ENCODE measurements at places on chromosomes 6 and 20. TPM values are rescaled to one million over a fixed set of nuclear protein-coding genes. Genes with fewer than 3 reads are reported as not detected.
A peak's percentile ranks its signal among the peaks of the same experiment; 100 is the strongest.

GRCh38 chr6:14719270-14719669 is 526.6 kb upstream of the JARID2 start:
- no peak overlapping the region for H3K27ac ChIP-seq
- no peak overlapping the region for H3K4me3 ChIP-seq
- H3K27me3 ChIP-seq = no peaks in the 10 kb centered on the region
- DNase-seq = no peak

- no peak for DNase-seq
- no peaks in the 10 kb centered on the region for H3K27me3 ChIP-seq
- H3K4me3 ChIP-seq = no peak overlapping the region
- H3K4me1 ChIP-seq = no peaks in the 10 kb centered on the region
These were observed 51.3 kb downstream of the ADNP start for GRCh38 chr20:50879649-50880550.

TTBK1 gene
- 0.81 TPM for total RNA-seq

GRCh38 chr6:159002432-159003155 is 2.6 kb upstream of the RSPH3 start:
- H3K36me3 ChIP-seq = no peaks in the 10 kb centered on the region
- no peak for DNase-seq
- no peak overlapping the region for H3K4me3 ChIP-seq

SRMS gene
- not detected for total RNA-seq

TEAD3 gene
- total RNA-seq = 0.25 TPM

GRCh38 chr6:166463359-166464067 is 80.8 kb upstream of the MPC1 start:
- H3K27me3 ChIP-seq = peaks cover 11% of the 10 kb centered on the region
- no peak overlapping the region for H3K4me3 ChIP-seq
- H3K4me1 ChIP-seq = peaks cover 18% of the 10 kb centered on the region
- H3K36me3 ChIP-seq = no peaks in the 10 kb centered on the region
- no peak for DNase-seq

GRCh38 chr6:170006071-170006899 is 254.9 kb downstream of the ERMARD start:
- peaks cover under 1% of the 10 kb centered on the region for H3K27me3 ChIP-seq
- peaks cover 11% of the 10 kb centered on the region for H3K4me1 ChIP-seq
- DNase-seq = no peak
- H3K4me3 ChIP-seq = no peak overlapping the region
- peaks cover 17% of the 10 kb centered on the region for H3K36me3 ChIP-seq

SLC13A3 gene
- total RNA-seq = 0.55 TPM

DNA sequence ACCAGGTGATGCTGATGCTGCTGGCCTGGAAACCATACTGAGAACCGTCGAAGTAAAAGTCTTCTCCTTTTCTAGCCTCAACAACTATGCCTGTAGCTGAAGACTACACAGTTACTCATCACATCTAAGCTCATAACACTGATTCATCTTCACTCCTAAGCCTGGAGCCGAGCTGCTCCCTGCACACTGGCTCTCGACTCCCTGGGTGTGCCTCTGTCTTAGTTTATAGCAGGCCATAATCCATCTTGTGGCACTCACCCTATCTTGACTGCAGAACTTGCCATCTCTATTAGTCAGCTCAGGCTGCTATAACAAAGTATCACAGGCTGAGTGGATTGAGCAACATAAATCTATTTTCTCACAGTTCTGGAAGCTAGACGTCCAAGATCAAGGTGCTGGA is 191.0 kb downstream of the UNC5CL start:
- H3K4me3 ChIP-seq = no peak overlapping the region
- H3K27me3 ChIP-seq = peaks cover 19% of the 10 kb centered on the region
- no peaks in the 10 kb centered on the region for H3K4me1 ChIP-seq
- DNase-seq = no peak

DNA sequence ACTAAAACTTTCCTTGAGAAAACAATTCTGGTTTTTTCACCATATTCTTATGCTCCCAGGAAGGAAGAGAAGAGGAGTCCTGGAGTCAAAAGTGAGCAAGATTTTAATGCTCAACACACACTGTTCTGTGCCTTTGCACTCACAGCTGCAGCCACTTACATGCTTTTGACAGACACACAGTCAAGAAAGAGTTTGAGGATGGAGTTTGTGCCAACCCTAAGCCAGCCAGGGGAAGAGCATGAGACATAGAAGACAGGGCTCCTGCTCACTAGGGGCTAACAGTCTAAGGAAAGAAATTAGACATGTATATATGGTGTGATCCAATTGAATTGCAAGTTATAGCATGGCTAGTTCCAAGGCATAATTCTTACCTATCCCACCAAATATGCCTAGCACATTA is 37.1 kb upstream of the IL17A start:
- H3K4me3 ChIP-seq = no peak overlapping the region
- H3K4me1 ChIP-seq = peaks cover 7% of the 10 kb centered on the region
- no peak overlapping the region for H3K27ac ChIP-seq
- H3K27me3 ChIP-seq = peaks cover 64% of the 10 kb centered on the region
- no peak for DNase-seq

- DNase-seq = no peak
- no peaks in the 10 kb centered on the region for H3K27me3 ChIP-seq
- no peaks in the 10 kb centered on the region for H3K36me3 ChIP-seq
- H3K4me1 ChIP-seq = no peaks in the 10 kb centered on the region
- no peak overlapping the region for H3K27ac ChIP-seq
These were observed 50.5 kb upstream of the DST start for GRCh38 chr6:56693246-56693607.

DNA sequence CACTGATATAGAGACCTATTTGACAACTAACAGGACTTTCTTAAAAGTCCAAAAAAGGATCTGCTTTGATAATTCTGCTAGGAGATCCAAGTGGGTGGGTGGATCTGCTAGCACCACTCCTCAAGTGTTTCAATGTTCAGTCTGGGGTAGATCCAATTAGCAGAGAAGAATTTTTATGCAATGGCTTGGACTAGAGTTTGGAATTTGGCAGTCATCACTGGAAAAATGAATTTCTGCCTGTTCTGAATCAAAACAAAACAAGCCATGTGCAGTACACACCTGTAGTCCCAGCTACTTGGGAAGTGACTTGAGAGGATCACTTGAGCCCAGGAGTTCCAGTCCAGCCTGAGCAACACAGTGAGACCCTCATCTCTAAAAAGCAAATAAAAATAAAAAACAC is 12.6 kb upstream of the GNMT start:
- no peak overlapping the region for H3K4me3 ChIP-seq
- DNase-seq = no peak
- H3K27ac ChIP-seq = no peak overlapping the region
- no peaks in the 10 kb centered on the region for H3K36me3 ChIP-seq

DNA sequence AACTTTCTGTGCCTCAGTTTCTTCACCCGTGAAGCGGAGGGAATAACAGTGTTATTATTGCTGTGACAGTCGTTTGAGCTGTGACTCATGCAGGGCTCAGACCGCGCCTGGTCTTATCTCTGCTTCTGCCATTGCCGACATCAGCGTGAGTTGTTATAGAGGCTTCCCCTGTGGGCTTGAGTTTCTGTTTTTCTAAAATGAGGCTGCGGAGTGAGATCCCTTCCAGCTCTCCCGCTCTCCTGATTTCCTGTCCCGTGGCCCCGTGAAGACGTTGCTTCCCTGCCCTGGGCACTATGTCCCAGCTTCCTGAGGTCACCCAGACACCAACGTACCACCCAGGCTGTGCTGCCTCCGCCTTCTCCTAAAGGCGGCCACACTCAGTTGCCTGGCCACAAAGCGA is 278.5 kb downstream of the BMP7 start:
- H3K27ac ChIP-seq = no peak overlapping the region
- DNase-seq = no peak
- peaks cover 17% of the 10 kb centered on the region for H3K27me3 ChIP-seq
- H3K4me1 ChIP-seq = no peaks in the 10 kb centered on the region
- no peak overlapping the region for H3K4me3 ChIP-seq
- H3K36me3 ChIP-seq = peaks cover 5% of the 10 kb centered on the region

PXMP4 gene
- total RNA-seq = 6.9 TPM

DNA sequence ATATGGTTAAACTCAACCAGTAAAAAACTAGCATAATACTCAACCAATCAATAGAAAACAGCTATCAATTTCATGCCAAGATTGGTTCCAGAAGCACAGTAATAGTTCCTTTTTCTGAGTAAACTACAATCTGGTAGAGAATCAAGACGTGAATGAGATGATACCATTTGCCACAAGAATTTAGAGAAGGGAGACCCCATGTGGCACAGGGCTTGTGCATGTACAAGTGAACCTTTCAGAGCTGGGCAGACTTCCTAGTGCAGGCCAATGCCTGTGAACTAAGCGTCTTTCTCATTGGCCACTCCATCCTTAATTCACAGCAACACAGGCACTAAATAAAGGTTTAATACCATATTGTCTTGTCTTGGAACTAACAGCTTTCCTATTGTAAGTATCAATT is 213.5 kb downstream of the RFPL4B start:
- H3K36me3 ChIP-seq = no peaks in the 10 kb centered on the region
- H3K27me3 ChIP-seq = no peaks in the 10 kb centered on the region
- DNase-seq = no peak
- H3K4me3 ChIP-seq = no peak overlapping the region

ELOVL2 gene
- not detected for total RNA-seq

ENPP3 gene
- 11.5 TPM for total RNA-seq

- H3K36me3 ChIP-seq = no peaks in the 10 kb centered on the region
- H3K4me1 ChIP-seq = no peaks in the 10 kb centered on the region
- no peak overlapping the region for H3K27ac ChIP-seq
These were observed 90.8 kb upstream of the OGFRL1 start for GRCh38 chr6:71197780-71198179.

GRCh38 chr20:20463933-20464374 is 96.0 kb downstream of the INSM1 start:
- no peak overlapping the region for H3K27ac ChIP-seq
- no peak overlapping the region for H3K4me3 ChIP-seq

CEP85L gene
- total RNA-seq = 35.7 TPM

GRCh38 chr6:135830452-135830881 is 21.0 kb upstream of the PDE7B start:
- DNase-seq = no peak
- H3K27me3 ChIP-seq = peaks cover 14% of the 10 kb centered on the region
- no peaks in the 10 kb centered on the region for H3K4me1 ChIP-seq
- no peaks in the 10 kb centered on the region for H3K36me3 ChIP-seq
- no peak overlapping the region for H3K4me3 ChIP-seq
- no peak overlapping the region for H3K27ac ChIP-seq

GRCh38 chr20:40050596-40050995 is 638.4 kb downstream of the MAFB start:
- no peak overlapping the region for H3K4me3 ChIP-seq
- H3K36me3 ChIP-seq = no peaks in the 10 kb centered on the region
- no peaks in the 10 kb centered on the region for H3K4me1 ChIP-seq
- no peak for DNase-seq
- no peak overlapping the region for H3K27ac ChIP-seq
- no peaks in the 10 kb centered on the region for H3K27me3 ChIP-seq

DNA sequence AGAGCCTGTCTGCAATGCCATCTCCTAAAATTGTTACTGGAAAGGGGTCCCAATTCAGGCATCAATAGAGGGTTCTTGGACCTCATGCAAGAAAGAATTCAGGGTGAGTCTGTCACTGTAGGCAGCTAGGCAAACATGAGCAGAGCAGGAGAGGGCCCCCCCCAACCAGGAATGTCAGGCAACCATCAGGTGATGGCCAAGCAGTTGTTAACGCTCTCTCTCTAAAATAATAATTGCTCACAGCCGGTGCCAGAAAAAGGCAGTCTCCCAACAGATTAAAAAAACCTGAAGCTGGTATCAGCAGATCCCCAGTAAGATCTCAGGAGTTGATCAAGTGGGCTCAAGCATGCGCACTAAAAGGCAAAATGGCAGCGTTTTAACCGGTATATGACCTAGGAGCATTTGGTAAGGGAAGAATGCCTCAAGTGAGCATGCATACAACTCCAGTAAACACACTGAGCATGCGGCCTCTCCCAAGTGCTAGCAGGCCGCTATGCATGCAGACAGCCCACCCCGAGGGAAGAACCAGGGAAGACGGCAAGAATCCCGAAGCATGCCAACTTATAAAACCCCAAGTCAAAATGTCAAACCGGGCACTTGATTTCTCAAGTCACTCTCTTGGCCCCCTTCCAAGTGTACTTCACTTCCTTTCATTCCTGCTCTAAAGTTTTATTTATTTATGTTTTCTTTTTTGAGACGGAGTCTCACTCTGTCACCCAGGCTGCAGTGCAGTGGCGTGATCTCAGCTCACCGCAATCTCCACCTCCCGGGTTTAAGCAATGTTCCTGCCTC is 44.0 kb upstream of the RNGTT start:
- DNase-seq = no peak
- H3K27me3 ChIP-seq = peaks cover 2% of the 10 kb centered on the region
- peaks cover 8% of the 10 kb centered on the region for H3K4me1 ChIP-seq
- peak overlapping the region; percentile 50 for H3K27ac ChIP-seq

DNA sequence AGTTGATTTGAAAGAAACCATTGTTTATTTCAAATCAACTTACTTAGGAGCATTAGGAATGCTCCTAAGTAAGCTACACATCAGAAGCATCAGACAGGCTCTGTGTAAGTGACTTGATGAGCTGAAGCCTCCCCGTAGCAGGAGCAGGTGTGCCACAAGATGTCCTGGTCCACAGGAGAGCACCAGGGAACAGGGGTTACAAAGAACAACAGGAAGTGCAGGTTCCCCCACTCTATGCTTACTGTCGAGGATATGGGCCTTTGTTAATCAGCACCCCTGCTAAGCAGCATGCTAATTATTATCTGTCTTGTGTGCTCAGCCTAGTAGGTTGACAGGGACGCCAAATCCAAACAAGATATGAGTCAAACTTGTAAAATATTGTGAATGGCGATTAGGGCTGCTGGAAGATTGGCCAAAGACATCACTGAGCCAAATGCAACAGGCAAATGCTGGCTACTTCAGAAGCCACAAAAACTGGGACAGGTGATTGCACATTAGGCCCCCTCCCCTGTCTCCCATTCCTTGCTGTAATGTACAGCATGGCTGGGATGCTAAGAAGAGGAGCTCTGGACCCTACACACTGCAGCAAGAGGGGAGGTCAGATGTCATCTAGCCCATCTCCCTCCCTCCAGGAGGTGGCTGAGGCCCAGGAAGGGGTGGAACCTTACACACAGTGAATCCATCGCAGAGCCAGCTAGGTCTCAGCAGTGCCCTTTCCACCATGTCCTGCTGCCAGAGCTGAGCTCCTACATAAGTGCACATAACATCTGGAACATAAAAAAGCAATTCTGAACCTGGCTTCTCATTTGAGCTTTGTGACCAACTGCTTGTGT is 939 bp downstream of the TGM3 start:
- H3K27ac ChIP-seq = no peak overlapping the region
- no peak for DNase-seq
- H3K4me3 ChIP-seq = no peak overlapping the region
- H3K4me1 ChIP-seq = peaks cover 3% of the 10 kb centered on the region
- H3K36me3 ChIP-seq = no peaks in the 10 kb centered on the region

DNA sequence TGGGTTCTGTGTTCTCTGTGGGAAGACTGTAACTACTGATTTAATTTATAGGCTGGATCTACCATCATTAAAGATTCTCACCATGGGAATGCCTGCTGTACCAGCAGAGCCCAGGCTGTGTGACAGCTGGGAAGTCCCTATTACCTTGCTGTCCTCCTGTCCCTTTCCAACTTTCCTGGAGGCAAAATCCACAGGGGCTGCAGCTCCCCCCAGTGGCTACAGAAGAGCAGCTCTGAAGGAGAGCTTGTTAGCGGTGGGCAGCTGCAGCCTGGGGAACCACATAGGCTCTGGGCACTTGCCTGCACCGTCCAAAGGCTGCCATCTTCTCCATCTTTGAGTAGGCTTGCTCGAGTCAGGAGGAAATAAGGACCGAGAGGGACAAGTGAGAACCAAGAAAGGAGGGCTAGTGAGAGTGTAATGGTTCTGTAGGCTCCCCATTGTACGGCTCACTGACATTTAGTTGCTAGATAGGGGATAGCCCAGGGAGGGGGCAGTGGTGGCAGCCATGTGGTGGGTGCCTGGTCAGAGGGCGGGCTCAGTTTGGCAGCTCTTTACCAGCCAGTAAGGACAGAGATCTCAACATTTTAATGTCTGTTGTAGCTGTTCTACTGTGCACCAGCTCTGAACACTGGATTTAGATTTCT is 155.1 kb upstream of the MLIP start:
- DNase-seq = no peak
- H3K4me3 ChIP-seq = no peak overlapping the region
- no peaks in the 10 kb centered on the region for H3K4me1 ChIP-seq
- H3K27ac ChIP-seq = no peak overlapping the region

SLC26A8 gene
- 0.33 TPM for total RNA-seq
